Fibroblast of upper back skin (primary cell): ENCODE measurements at places on chromosomes 13 and 19.

- DNase-seq: peak; percentile 84
Observed at GRCh38 chr13:106088085-106088484, 447.4 kb downstream of the EFNB2 start.

DNA sequence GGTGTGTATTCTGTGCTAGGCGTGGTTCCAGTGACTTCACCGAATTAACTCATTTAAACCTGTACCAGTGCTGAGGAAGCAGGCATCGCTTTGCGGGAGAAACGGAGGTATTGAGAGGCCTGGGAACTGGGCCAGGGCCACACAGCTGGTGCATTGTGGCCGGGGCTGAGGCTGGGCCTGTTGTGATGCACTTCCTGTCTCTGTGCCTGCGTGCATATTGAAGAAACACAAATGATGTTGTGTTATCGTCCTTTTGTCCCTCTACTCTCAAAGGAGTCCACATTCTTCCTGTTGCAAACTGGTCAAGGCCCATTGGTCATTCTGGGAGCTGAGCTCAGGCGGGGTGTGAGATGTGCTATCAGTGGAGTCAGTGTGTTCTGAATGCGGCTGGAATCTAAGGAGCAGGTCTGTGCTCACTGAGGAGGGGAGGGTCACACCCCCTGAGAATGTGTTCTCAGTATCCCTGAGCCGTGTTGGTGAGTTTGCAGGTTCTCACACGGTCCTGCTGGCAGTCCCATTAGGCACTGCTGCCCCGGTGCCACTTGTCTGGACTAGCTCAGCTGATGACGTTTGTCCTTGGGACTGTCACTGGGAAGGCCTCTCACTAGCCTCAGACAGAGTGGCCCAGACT is 62.1 kb downstream of the ARHGEF7 start:
- DNase-seq: peak; percentile 41

GRCh38 chr19:55651236-55651635 is 3.2 kb downstream of the CCDC106 start:
- no peak for DNase-seq

DNA sequence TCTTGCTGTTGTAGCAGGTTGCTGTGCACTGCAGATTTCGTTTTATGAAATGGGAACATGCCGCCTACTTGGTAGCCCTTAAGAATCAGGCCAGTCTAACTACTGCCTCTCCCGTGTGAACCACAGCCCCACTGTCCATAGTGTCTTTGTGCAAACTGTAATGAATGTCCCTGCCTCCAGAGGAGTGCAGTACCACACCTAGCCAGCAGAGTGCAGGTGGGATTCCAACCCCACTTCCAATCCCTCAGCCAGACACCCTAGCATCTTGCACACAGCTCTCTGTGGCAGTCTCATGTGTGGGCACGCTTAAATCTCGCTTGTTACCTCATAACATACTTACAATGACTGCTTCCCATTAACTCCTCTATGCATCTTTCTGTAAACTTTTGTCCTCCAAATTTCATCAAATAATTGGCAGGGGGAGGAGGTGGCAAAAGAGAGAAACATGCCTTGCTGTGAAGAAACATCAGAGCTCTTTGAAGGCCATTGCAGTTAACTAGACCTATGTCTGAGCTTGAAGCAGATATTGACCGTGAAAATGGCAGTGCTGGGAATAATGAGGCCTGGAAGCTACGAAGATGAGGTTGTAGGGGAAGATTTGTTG is 47.2 kb downstream of the ZAR1L start:
- DNase-seq: no peak

GRCh38 chr13:22325761-22326160 is 654.9 kb downstream of the FGF9 start:
- DNase-seq: no peak

DNA sequence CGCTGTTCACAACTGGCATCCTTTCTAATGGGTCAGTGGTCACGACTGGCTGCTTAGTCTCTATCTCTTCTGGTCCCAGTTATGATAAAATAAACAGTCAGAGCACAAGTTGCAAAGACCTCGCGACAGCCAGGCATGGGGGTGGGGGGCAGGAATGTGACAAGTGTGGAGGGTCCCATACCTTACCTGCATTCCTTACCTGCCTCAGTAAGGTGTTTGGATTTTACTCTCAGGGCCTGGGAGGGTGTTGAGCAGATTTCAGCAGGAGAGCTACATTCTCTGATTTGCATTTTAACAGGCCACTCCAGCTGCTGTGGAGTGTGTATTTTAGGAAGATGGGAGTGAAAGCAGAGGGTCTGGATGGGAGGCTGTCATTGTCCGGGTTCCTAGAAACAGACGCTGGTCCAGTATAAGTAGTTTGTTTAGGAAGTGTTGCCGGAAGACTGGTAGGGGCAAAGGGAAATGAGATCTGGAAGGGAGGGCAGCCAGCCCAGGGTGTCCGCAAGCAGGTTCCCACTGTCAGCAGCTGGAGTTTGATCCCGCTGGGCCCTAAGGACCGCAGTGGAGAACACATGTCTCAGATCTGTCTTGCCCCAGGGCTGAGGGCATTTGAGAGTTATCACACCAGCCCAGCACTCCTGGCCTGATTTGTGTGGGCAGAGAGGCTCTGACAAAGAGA is 920.0 kb downstream of the UQCRFS1 start:
- no peak for DNase-seq

GRCh38 chr19:29967623-29968022 is 25.6 kb downstream of the URI1 start:
- DNase-seq: peak; percentile 14

DNA sequence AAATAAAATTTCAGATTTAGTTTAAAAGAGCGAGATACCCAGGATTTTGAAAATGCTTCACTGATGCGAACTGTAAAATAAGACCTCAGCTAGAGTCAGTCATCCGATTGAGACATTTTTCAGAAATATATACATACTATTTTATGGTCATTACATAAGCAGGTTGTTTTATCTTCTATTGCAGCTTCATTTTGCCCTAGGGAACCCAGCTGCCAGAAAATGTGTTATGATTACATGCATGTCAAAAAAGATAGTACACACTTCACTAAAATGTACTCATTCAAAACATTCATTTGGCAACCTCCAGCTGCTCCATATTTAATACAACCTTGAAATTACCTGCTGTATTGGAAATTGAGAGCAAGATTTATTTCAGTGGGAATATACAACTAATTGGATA is 483.8 kb upstream of the SLITRK6 start:
- no peak for DNase-seq

DNA sequence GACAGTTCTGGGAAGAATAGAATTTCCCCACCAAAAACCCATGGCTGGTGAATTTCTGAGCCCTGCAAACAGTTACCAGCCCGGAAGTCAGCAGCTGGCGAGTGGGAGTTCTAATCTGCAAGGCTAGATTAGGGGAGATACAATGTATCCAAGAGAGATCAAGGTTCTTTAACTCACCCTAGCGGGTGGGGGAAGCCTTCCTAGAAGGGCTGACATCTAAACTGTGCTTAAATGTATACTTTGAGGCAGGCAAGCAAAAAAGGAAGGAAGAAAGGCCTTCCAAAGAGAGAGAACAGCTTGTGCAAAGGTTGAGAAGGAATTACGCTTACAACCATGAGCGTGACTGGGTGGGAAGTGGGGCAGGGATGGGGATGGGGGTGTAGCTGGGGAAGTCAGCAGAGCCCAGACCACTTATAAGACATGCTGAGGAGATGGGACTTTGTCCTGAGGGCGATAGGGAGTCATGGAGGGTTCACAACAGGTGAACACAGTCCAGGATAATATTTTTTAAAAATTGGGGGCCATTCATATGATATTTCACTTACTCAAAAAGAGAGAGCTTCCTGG is 20.8 kb upstream of the ZNRF4 start:
- peak; percentile 9 for DNase-seq

GRCh38 chr13:99031832-99032231 is 54.0 kb upstream of the DOCK9 start:
- no peak for DNase-seq

- DNase-seq: no peak
Observed at GRCh38 chr19:28140201-28140600, 1072.8 kb downstream of the UQCRFS1 start.

GRCh38 chr13:43963726-43964125 is 84.0 kb downstream of the LACC1 start:
- DNase-seq: no peak

- DNase-seq: no peak
Observed at GRCh38 chr19:43560687-43561086, 14.6 kb downstream of the XRCC1 start.

- DNase-seq: no peak
Observed at GRCh38 chr19:38451036-38451435, 17.5 kb downstream of the RYR1 start.

GRCh38 chr19:46082728-46083050 is 41.8 kb downstream of the IGFL3 start:
- DNase-seq: peak; percentile 62
